Neural progenitor cell (in vitro differentiated cells): ENCODE measurements at places on chromosomes 2 and 18. TPM values are rescaled to one million over a fixed set of nuclear protein-coding genes. Genes with fewer than 3 reads are reported as not detected.

DNA sequence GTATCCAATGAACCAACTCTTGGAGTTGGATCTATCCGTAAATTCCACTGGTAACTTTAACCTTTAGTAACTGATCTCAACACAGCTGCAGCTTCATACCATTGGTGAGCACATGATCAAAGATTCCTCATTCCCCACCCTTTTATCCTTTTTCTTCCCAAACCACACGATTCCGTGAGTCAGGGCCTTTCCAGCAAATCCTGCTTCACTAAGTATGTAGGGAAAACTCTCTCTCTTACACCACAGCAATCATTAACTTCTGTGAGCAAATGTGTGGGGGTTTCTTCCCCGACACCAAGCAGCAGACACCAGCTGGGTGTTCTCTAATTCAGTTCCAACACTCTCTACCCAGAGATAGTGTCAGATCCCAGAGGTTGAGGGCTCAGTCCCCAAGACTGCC, 23.5 kb downstream of the ELP2 start:
- no peak for DNase-seq

DNA sequence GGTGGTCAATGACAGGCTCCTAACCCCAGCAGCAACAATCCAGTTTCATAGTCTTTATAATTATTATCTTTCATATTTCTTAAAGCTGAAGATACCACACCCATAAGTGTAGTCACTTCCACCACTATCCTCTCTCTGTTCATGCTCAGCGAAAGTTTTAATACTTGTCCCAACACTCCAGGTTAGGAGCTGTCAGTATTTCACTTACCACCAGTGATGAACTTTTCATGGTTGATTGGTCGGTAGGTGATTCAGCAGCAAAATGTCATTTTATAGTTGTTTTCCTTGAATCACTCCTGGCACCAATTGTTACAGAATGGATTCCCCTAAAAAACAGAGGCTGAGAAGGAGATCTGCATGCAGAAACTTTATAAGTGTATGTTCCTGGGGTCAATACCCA, 324.9 kb downstream of the CCDC85A start:
- DNase-seq = no peak

DNA sequence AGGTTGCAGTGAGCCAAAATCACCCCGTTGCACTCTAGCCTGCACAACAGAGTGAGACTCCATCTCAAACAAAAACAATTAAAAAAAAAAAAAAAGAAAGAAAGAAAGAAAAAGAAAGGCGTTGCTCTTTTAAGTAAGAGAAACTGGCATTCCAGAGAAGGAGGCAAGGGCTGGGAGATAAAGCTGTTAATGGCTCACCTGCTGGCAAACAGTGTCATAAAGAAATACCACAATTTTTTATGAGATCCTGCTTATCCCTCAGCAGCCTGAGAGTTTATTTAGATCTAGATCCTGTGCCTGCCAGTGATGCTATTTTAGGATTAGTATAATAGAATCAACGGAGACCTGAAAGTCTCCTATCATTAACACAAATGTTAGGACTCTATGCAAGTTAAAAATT, 16.3 kb downstream of the SLC19A3 start:
- DNase-seq = no peak

GRCh38 chr18:5444847-5445246, 99.0 kb downstream of the EPB41L3 start:
- DNase-seq = no peak

- no peak for DNase-seq
Measured at GRCh38 chr2:234632527-234633391, 135.9 kb upstream of the ARL4C start.

- DNase-seq = no peak
Measured at GRCh38 chr2:45851576-45852304, 200.3 kb downstream of the PRKCE start.

Gene DSG1
- total RNA-seq = not detected in 2 replicates

Gene GREB1L
- total RNA-seq = 251 and 278 TPM in 2 replicates

Gene SERPINB4
- not detected in 2 replicates for total RNA-seq
